ENCODE measurements at places on chromosomes 2 and 18.
A peak's percentile ranks its signal among the peaks of the same experiment; 100 is the strongest.

GRCh38 chr2:100367163-100367562 is 44.9 kb upstream of the LONRF2 start:
- no peak overlapping the region for H3K4me3 ChIP-seq
- H3K27me3 ChIP-seq, result no peaks in the 10 kb centered on the region
- H3K36me3 ChIP-seq, result no peaks in the 10 kb centered on the region
- peaks cover 20% of the 10 kb centered on the region for H3K4me1 ChIP-seq
- no peak overlapping the region for H3K27ac ChIP-seq

GRCh38 chr18:33755931-33756560 is 178.0 kb downstream of the ASXL3 start:
- H3K27me3 ChIP-seq, result no peaks in the 10 kb centered on the region
- H3K4me1 ChIP-seq, result no peaks in the 10 kb centered on the region
- DNase-seq, result no peak
- H3K4me3 ChIP-seq, result no peak overlapping the region
- H3K27ac ChIP-seq, result no peak overlapping the region

- H3K4me1 ChIP-seq, result peaks cover 35% of the 10 kb centered on the region
- DNase-seq, result peak; percentile 94
- H3K4me3 ChIP-seq, result no peak overlapping the region
- peaks cover 36% of the 10 kb centered on the region for H3K27me3 ChIP-seq
Measured at GRCh38 chr2:205680067-205680466, 2.2 kb upstream of the NRP2 start.

GRCh38 chr2:218383892-218384519 is 1.9 kb downstream of the SLC11A1 start:
- H3K36me3 ChIP-seq, result no peaks in the 10 kb centered on the region
- H3K4me1 ChIP-seq, result no peaks in the 10 kb centered on the region
- DNase-seq, result no peak
- no peak overlapping the region for H3K27ac ChIP-seq

- H3K4me3 ChIP-seq, result no peak overlapping the region
- H3K27ac ChIP-seq, result no peak overlapping the region
- DNase-seq, result no peak
- no peaks in the 10 kb centered on the region for H3K27me3 ChIP-seq
Measured at GRCh38 chr2:213846856-213847255, 562.6 kb downstream of the SPAG16 start.

GRCh38 chr2:10659898-10660568 is 29.7 kb downstream of the NOL10 start:
- no peaks in the 10 kb centered on the region for H3K4me1 ChIP-seq
- no peaks in the 10 kb centered on the region for H3K27me3 ChIP-seq
- no peaks in the 10 kb centered on the region for H3K36me3 ChIP-seq
- H3K4me3 ChIP-seq, result no peak overlapping the region
- no peak overlapping the region for H3K27ac ChIP-seq
- peak; percentile 70 for DNase-seq

DNA sequence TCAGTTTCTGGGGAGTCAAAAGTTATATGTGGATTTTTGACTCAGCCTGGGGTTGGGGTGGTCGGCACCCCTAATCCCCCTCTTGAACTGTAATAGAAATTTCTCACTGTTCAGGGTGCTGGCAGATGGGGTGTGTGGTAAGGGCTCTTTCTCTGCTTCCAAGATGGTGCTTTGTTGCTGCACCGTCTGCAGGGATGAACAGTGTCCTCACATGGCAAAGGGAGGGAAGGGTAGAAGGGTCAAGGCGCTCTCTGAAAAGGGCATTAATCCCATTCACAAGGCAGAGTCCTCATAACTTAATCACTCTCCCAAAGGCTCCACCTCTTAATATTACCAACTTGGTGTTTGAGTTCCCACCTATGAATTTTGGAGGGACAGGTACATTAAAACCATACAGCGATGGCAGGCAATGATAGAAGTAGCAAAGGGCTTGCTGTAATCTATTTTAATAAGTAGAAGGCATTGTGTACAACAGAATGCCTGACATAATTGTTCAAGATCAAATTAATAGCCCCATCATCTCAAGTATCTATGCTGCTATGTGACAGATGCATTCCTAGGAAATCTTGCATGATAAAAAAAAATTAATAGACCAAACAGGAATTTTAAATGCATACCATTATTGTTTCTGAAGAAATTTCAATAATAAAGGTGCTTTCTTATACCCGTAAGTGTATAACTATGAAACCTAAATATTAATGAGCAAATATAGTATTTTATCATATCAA is 28.1 kb downstream of the MMADHC start:
- no peak overlapping the region for H3K27ac ChIP-seq
- H3K4me3 ChIP-seq, result no peak overlapping the region
- no peaks in the 10 kb centered on the region for H3K4me1 ChIP-seq
- H3K27me3 ChIP-seq, result no peaks in the 10 kb centered on the region
- no peaks in the 10 kb centered on the region for H3K36me3 ChIP-seq

- H3K27me3 ChIP-seq, result no peaks in the 10 kb centered on the region
- H3K27ac ChIP-seq, result peak overlapping the region; percentile 40
- peak; percentile 81 for DNase-seq
- no peak overlapping the region for H3K4me3 ChIP-seq
- H3K36me3 ChIP-seq, result no peaks in the 10 kb centered on the region
Measured at GRCh38 chr2:21194858-21195271, 71.1 kb downstream of the TDRD15 start.

- H3K27me3 ChIP-seq, result no peaks in the 10 kb centered on the region
- no peak overlapping the region for H3K4me3 ChIP-seq
- H3K36me3 ChIP-seq, result no peaks in the 10 kb centered on the region
- no peak for DNase-seq
Measured at GRCh38 chr2:236590846-236591245, 21.2 kb downstream of the ACKR3 start.

GRCh38 chr2:3712424-3712823 is 9.0 kb downstream of the DCDC2C start:
- no peaks in the 10 kb centered on the region for H3K27me3 ChIP-seq
- no peak overlapping the region for H3K27ac ChIP-seq
- no peaks in the 10 kb centered on the region for H3K36me3 ChIP-seq
- no peaks in the 10 kb centered on the region for H3K4me1 ChIP-seq
- no peak for DNase-seq

GRCh38 chr2:43041173-43041591 is 185.2 kb downstream of the ZFP36L2 start:
- H3K27ac ChIP-seq, result no peak overlapping the region
- no peaks in the 10 kb centered on the region for H3K27me3 ChIP-seq
- DNase-seq, result no peak
- H3K4me1 ChIP-seq, result peaks cover 24% of the 10 kb centered on the region
- H3K36me3 ChIP-seq, result no peaks in the 10 kb centered on the region
- H3K4me3 ChIP-seq, result no peak overlapping the region

DNA sequence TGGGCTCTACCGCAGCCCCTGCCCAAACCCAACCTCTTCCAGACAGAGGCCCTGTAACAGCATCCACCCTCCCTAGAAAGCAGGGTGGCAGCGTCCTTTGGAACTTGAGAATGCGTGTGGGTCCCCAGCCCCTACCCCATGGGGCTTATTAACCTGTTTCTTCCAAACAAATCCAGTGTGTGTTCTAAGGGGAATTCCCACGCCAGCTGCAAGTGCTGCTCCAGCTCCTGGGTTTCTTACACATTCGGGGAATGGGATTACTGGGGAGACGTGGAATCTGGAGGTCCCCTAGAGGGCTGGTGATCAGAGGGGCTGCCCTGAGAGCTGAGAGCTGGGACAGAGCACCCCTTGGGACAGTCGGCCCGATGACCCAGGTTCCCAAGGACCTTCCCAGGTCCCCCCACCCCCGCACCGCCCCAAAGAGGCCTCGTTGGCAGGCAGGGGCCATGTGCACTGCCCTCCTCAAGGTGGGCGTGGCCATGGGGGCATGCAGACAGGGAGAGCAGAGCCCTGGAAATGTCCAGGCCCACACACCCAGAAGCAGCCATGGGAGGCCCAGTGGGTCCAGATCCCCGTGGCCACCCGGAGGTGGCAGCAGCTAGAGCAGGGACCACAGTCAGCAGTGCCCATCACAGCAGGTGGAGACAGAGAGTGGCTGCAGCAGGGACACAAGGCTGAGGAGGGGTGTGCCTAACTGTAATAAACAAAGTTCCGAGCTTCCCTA is 18.8 kb upstream of the TEX44 start:
- peak overlapping the region; percentile 13 for H3K27ac ChIP-seq
- H3K36me3 ChIP-seq, result no peaks in the 10 kb centered on the region
- H3K27me3 ChIP-seq, result no peaks in the 10 kb centered on the region
- H3K4me3 ChIP-seq, result no peak overlapping the region
- peaks cover 29% of the 10 kb centered on the region for H3K4me1 ChIP-seq

- no peak for DNase-seq
- H3K36me3 ChIP-seq, result no peaks in the 10 kb centered on the region
- H3K27me3 ChIP-seq, result no peaks in the 10 kb centered on the region
- H3K4me1 ChIP-seq, result no peaks in the 10 kb centered on the region
- no peak overlapping the region for H3K4me3 ChIP-seq
Measured at GRCh38 chr2:15369129-15369528, 192.0 kb downstream of the NBAS start.

DNA sequence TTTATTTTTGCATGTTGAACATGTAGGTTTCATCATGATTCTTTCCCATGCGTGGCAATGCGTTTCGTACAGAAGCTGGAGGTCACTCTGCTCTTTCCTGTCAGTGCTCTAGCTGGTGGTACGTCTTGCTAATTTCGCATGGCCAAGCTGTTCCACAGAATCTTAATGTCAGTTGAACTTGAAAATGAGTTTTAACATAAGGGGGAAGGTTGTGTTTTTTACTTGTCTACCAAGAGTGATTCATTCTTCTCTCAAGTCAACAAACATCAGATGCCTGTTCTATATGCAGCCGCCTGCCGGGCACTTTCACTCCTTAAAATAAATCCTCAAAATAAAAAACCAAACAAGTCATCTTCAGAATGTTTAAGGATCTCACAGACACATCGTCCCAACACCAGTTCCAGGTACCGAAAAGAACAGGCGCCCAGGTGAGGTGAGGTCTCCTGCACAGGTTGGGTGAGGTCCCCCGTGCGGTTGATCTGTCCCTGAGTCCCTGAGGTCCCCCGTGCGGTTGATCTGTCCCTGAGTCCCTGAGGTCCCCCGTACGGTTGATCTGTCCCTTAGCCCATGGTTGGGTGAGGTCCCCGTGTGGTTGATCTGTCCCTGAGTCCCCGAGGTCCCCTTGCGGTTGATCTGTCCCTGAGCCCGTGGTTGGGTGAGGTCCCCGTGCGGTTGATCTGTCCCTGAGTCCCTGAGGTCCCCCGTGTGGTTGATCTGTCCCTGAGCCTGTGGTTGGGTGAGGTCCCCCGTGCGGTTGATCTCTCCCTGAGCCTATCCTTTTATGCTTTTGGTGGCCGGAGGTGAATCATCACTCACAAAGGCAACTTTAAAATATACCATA is 57.0 kb upstream of the KCNG2 start:
- H3K27me3 ChIP-seq, result no peaks in the 10 kb centered on the region
- no peaks in the 10 kb centered on the region for H3K36me3 ChIP-seq
- no peaks in the 10 kb centered on the region for H3K4me1 ChIP-seq
- H3K4me3 ChIP-seq, result no peak overlapping the region
- H3K27ac ChIP-seq, result no peak overlapping the region
- DNase-seq, result no peak

DNA sequence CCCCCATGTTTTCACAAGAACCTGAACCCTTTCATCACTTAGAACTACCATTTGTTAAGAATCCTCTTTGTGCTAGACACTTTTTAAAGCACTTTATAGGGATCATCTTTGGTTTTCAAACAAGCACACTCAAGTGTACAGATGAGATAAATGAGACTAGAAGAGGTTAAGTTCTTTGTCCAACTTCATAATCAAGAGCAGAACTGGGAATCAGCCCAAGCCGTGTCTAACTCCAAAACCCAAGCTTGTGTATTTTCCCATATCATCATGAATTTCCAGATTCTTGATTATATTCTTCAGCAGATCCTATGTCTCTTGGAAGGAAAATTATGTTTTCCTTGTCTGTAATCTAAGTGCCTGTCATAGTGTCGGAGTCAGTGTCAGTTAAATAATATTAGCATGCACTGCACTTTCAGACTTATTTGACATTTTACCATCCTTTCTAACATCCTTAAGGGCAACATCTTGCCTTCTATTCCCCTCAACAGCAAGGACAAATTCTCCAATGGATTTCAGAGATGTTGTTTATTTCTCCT is 123.0 kb upstream of the SETBP1 start:
- no peaks in the 10 kb centered on the region for H3K27me3 ChIP-seq
- H3K36me3 ChIP-seq, result no peaks in the 10 kb centered on the region
- H3K27ac ChIP-seq, result no peak overlapping the region
- H3K4me3 ChIP-seq, result no peak overlapping the region
- peaks cover 8% of the 10 kb centered on the region for H3K4me1 ChIP-seq

DNA sequence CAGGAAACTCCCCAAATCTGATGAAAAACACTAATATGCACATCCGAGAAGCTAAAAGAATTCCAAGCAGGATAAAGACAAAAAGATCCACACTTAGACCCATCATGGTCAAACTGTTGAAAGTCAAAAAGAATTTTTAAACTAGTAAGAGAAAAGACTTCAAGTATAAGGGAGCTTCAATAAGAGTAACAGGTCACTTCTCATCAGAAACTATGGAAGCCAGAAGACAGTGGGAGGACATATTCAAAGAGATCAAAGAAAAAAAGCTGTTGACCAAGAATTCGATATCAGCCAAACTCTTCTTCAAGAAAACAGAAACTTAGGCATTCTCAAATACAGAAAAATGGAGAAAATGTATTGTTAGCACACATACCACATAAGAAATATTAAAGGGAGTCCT is 50.4 kb downstream of the ZC3H8 start:
- H3K27me3 ChIP-seq, result no peaks in the 10 kb centered on the region
- H3K27ac ChIP-seq, result no peak overlapping the region
- H3K36me3 ChIP-seq, result no peaks in the 10 kb centered on the region
- peak; percentile 10 for DNase-seq

DNA sequence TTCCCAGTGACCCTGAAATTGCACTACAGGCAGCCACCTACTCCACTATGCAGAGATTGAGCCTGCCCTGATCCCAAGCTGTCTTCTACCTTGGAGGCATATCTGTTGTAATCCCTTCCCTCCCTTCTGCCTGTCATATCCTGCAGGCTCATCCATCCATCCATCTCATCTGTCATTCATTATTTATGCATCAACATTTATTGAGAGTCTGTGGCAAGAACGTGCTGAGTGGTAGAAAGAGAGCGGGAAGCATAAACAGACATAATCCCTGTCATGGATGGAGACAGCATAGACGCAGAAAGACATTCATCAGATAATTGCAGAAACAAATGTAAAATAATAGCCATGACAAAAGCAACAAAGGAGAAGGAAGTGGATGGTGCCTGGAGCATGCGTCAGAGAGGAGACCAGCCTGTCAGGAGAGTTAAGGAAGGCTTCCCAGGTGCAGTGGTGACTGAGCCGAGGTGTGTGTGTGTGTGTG is 110.7 kb upstream of the STPG4 start:
- DNase-seq, result no peak
- H3K27me3 ChIP-seq, result peaks cover 31% of the 10 kb centered on the region
- H3K4me3 ChIP-seq, result no peak overlapping the region

DNA sequence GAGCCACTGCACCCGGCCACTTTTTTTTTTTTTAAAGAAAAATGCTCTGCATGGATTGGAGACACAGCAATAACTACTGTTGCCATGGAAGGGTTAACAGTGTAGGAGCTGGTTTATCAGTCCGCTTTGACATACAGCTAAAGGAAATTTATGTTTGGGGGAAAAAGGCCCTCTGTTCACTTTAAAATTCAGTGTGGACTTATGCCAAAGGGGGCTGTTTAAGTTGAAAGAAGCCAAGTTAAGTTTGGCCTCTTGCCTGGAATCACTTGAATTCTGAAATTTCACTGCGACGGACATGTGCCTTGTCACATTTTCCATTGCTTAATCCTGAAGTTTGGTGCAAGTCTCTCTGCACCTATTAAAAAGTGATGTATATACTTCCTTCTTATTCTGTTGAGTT is 3.1 kb downstream of the KCNE4 start:
- no peaks in the 10 kb centered on the region for H3K27me3 ChIP-seq
- no peaks in the 10 kb centered on the region for H3K36me3 ChIP-seq
- no peak for DNase-seq
